ENCODE measurements at places on chromosomes 2 and 18. TPM values are rescaled to one million over a fixed set of nuclear protein-coding genes. Genes with fewer than 3 reads are reported as not detected.

The PMAIP1 gene
- 2.5 TPM for total RNA-seq

The MC5R gene
- under 0.01 TPM for total RNA-seq

The ITGB6 gene
- 0.19 TPM for total RNA-seq

The NEU2 gene
- total RNA-seq: not detected

The CGREF1 gene
- 14.9 TPM for total RNA-seq
